ENCODE measurements at places on chromosomes 5 and 9.

GRCh38 chr5:139749242-139749641 lies 46.4 kb upstream of the PSD2 start:
- peak; percentile 25 for DNase-seq

- no peak for DNase-seq
Observed at GRCh38 chr9:34627716-34628655, 880 bp downstream of the ARID3C start.

DNA sequence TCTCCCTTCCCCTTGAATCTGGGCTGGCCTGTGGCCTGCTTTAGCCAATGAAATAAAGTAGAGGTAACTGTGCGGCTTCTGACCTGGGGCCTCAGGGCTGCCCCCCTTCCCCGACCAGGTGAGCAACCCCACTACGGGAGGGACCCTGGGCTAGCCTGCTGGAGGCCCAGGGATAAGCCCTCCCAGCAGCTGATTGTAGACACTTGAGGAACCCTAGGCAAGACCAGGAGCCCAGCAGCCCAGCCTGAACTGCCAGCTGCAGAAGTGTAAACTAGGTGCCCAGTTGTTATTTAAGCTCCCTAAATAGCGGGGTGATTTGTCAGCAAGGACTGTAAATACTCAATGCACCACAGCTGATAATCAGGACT lies 41.3 kb downstream of the RAPGEF1 start:
- no peak for DNase-seq

DNA sequence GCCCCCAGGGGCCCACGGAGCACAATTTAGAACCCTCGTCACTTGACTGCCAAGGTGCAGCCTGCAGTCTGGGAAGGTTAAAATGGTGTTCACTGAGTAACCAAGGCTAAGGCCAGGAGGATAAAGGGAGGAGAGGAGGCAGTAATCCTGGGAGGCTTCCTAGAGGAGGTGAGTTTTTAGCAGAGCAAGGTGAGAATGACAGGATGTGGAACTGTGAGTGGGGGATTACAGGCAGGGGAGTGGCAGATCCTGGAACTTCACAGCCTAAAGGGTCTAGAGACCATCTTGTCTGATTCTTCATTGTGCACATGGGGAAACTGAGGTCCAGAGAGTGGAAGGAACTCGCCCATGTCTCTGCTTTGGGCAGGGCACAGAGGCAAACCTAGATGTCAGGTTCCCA lies 42.5 kb upstream of the ASS1 start:
- DNase-seq, result no peak

GRCh38 chr5:172303572-172304335 lies 20.2 kb upstream of the UBTD2 start:
- no peak for DNase-seq

DNA sequence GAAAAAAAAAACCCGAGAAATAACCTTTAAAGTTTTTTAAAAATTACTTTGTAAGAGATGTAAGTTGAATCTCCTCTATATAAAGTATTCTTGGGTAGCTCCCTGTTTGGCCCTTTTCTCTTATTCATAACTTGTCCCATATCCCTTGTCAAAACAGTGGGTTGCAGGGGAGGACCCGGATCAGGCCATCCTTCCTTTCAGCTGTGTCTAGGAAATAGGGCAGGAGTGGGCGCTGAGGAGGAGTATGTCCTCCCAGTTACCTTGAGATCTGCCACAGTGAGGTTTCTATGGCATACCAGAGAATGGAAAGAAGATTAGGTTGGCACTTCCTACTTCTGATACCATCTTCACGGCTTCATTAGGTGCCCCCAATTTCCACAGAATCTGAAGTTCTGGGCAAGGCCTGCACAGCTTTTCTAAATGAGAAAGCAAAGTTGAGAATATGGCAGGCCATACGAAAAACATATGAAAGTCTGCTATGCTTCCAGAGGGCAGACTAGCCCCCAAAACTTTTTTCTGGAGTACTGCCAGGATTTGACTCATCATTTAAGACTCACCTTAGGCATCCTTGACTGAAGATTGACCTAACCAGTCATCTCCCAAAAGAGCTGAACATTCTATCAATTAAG lies 20.3 kb downstream of the MEF2C start:
- DNase-seq, result no peak

- no peak for DNase-seq
Observed at GRCh38 chr9:76267284-76267652, 127.0 kb downstream of the RFK start.

GRCh38 chr9:137030538-137031527 lies 1.1 kb downstream of the FUT7 start:
- peak; percentile 68 for DNase-seq

- peak; percentile 16 for DNase-seq
Observed at GRCh38 chr5:31664566-31664965, 25.6 kb downstream of the PDZD2 start.

DNA sequence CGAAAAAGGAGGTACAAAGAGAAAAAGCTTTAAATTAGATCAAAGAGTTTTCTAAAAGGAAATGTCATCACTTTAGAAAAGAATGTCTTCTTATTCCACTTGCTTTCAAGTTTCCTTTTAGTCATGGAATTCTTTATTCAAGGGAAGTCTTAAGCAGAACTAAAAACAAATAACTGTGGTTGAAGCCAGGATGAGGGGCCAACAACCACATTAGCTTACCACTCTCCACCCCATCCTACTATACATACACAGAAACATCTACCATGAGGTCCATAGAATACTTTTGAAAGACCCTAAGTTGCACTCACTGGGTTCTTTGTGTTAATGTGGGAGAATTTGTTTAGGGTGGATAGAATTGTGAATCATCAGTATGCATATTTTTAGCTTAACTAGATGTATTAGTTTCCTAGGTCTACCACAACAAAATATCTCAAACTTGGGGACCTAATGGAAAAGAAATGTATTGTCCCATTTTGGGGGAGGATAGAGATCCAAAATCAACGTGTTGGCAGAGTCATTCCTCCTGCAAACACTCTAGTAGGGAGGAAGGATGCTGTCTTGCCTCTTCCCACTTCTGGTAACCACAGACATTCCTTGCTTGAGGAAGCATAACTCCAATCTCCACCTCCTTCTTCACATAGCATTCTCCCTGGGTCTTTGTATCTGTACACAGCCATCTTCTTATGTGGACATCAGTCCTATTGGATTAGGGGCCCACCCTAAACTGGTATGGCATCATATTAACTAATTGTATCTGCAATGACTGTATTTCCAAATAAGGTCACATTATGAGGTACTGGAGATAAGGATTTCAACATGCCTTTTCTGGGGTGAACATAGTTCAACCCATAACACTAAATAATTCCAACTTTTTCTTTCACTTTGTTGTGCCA lies 239.4 kb downstream of the LURAP1L start:
- DNase-seq, result no peak

DNA sequence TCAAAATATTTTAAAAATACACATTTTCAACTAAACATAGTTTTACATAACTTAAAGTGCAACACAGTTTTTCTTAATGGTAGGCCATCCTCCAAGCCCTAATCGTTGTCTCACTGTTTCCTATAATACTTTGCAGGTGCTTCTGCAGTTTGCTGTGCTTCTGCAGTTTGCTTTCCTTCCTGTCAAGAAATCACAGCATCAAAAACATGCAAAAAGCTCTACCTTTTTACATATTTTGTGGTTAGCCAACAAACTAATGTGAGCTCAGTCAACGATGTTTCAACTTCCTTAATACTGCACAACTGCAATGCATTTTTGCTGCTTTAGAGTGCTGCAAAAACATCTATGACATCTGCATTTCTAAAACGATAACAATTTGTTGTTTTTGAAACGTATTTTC lies 25.2 kb downstream of the EMB start:
- DNase-seq, result no peak

DNA sequence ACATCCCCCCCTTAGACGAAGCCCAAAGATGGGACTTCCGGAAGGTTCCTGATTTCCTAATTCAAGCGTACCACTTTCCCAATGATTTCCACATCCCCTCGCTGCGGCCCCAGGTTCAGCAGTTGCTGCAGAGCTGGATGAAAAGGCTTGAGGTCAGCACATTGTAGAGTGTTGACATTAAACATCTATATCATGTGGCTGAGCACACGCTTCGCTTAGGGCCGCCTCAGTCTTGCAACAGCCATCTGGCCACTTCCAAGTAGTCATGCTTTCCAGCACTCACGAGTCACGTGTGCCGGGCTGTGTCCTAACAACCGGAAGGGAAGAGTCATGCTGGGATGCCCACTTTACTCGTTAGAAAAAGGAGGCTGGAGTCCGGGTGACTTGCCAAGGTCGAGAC lies 340.6 kb upstream of the IRX4 start:
- DNase-seq, result no peak

DNA sequence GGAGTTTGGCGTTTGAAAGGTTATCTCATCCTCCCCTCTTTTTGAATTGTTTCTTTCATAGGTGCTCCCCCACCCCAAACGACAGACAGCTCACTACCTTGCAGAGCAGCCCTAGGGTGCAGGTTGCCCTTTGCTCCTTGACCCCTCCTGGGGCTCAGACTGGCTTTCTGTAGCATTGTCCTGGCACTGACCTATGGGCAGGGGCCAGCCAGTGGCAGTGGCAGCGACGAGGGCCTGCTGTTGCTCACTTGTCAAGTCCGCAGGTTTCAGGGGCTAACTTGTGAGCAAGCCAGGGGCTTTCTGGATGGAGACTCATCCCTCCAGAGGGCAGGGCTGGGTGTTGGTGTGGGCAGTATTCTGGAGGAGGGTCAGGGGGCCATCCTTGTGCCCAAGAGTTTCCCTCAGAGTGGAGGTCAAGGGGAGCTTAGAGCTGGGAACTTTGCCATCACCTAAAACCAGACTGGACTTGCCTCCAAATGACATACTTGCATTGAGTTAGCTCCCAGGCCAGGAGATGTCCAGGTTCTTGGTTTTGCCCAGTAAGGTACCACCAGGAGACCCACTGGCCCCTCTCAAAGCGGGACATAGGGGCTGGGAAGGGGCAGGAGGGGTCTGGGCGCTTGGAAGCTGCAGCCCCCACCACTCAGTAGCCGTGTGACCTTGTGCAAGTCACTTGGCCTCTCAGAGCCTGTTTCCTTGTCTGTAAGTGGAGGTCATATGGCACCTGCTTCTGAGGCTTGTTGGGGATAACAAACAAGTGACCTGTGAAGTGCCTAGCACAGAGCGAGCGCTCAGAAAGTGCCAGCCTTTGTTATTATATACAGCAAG lies 53.5 kb upstream of the CDKN2AIPNL start:
- no peak for DNase-seq

DNA sequence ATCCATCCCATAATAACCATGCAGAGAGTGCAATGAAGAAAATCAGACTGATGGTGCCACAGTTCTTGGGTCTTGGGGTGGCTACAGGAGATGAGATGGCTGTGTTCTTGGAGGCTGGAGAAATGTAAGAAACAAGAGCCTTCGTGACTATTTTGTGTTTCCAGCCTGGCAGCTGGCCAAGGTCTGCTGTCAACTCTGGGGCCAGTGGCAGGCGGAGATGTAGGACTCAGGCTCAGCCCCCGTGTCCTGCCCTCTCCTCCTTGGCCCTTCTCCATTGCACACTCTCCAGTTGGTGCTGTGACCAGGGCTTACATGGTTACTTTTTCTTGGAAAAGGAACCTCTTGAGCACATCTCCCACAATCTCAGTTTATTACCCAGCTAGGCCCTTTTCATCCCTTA lies 235.4 kb downstream of the DMRT2 start:
- DNase-seq, result no peak
